Activated T-cell treated with anti-CD3 and anti-CD28 coated beads for 24 hours (primary cell): ENCODE measurements at places on chromosomes 6 and 20.
A peak's percentile ranks its signal among the peaks of the same experiment; 100 is the strongest.

GRCh38 chr6:154360476-154360875 lies 3.9 kb upstream of the IPCEF1 start:
- DNase-seq: no peak

GRCh38 chr6:15184441-15184861 lies 61.4 kb upstream of the JARID2 start:
- DNase-seq: peak; percentile 19

GRCh38 chr20:58810116-58810878 lies 40.4 kb downstream of the GNAS-AS1 start:
- DNase-seq: no peak

DNA sequence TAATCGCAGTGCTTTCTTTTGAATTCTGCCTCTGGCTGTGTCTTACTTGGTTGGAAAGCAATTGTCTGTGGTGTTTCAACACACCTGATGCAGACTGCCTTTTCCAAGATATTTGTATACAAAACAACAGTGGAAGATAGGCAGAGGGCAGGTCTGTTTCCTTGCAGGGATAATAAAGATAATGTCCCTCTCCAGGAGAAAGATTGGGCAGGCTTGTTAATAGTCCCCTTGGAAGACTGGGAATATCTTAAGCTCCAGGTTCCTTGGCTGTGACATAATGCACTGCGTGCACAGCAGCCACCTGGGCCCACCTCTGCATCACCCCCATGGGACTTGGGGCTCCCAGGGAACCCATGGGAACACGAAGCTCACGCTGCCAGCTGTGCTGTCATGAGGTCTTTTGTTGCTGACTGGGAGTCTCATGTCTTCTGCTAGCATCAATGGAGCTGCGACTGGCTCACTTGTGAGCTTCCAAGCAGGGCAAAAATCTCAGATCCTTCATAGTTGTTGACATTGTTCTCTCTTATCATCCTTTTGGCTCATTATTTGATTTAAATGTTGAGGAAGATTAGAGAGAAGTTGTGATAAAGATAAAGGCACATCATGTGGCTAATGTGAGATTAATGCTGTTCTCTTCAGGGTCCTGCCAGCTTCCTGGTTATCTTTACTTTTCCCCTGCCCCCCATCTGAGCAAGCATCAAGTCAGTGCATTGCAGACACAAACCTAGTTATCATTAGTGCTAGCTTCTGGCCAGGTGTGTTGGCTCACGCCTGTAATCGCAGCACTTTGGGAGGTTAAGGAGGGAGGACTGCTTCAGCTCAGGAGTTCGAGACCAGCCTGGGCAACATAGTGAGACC lies 107.1 kb upstream of the ASF1A start:
- DNase-seq: no peak

DNA sequence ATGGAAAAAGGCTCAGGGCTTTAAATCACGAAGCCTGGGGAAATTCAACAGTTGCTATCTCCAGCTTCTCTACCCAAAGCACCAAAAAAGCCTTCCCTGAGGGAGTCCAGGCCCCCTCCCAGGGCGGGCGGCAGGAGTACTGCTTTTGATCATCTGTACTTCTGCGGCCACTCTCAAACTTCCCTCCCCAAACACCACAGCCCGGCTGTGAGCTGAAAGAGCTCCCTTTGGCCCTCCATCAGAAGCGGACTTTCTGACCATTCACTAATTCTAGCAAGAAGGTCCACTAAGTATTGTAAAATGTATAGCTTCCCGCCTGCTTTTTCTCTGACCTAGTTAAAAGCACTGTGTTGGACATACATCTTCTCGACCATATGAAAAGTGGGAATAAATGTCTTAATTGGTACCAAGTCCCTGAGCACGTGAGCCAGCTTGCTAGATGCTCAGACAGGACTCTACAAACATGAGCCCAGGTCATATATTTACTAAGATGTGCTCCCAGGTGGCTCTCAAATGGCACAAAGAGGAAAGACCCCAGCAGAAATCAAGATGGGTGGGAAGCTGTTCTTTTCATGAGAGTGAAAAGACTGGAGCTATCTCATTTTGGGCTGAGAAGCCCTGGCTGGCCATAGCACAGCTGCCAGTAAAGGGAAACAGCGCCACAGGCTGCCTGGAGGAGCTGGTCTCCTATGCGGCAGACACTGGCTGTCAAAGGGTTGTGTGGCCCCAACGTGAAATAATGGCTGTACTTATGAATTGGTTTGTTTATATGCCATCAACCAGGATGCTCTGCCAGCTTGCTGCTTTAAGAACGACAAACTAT lies 58.6 kb downstream of the GFOD1 start:
- DNase-seq: no peak
